ENCODE measurements at places on chromosomes 1 and 21.

- no peak for DNase-seq
These were observed 291.5 kb downstream of the AKT3 start for GRCh38 chr1:243558576-243558975.

DNA sequence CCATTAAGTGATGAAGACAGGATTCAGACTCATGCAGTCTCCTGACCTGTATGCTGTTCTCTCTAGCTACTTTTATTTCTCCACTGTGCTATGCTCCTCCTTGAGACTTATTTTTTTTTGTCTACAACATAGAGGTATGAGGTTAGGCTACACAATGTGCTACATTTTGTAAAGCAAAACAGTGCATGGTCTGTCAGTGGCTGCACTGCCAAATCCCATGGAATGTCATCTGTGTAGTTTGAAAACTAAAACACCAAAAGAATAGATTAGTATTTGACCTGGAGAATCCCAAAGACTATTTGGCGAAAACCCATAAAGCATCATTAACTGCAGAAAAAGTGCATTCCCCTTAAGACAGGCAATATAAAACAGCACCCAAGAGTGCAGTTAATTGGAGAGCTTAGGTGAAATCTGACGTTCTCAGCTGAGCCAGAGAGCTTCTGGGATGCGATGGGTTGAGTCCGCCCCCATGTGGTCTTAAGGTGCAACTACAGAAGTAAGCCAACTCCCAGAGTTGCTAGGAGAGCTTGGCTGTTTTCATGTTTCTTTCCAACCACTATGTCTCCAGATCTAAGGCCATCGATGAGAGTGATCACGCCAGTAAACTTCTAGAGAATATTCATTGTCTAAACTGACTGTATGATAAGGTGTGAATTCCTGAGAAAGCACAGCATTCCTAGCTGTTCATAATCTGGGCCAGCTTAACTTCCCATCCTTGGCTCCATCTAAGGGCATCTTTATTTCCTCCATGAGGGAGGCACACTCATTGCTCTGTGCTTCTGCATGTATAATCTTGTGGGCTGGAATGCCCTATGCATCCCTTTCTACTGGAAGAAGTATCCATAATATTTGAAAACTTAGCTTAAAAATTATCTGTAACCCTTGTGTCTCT, 20.7 kb upstream of the CYP2J2 start:
- peak; percentile 62 for DNase-seq

- no peak for DNase-seq
These were observed 44.7 kb downstream of the XCL2 start for GRCh38 chr1:168498956-168499687.

DNA sequence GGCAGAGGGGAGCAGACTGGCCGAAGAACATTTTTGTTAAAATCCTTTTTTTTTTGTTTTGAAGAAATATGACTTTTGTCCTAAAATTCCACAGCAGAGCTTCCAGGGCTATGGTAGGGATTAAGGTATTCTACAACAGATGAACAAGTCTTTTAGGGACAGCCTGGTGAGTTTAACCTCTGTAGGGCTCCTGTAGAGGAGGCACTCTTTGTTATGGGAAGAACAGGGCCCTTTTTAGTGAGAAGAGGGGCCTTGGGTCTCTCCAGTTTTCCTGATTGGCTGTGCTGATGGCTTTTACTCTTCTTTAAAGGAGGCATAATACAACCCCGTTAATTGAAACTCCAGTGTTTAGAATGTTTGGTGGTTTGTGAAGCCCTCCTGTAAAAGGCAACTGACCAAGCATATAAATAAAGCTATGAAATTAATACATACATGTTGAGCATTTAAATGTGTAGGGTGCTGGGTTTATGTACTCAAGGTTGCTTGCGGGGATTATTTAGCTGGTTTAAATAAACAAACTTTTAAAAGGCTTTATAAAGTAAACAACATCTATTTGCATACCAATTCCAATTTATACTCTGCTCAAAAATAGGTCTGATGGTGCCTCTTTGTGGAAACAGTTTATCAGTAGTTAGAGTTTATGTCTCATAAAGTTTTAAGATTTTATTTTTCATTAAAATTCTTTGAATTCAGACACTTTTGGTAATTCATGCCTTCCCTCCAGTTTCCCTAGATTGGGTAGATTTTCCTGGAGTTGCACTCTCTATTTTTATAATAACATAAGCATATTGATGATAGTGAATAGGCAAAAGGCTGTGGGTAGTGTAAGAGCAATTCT, 46.5 kb downstream of the PBX1 start:
- DNase-seq = no peak

- DNase-seq = no peak
These were observed 21.4 kb upstream of the SMAP2 start for GRCh38 chr1:40352126-40352525.

- DNase-seq = no peak
These were observed 208.1 kb downstream of the PATJ start for GRCh38 chr1:61950418-61950817.

DNA sequence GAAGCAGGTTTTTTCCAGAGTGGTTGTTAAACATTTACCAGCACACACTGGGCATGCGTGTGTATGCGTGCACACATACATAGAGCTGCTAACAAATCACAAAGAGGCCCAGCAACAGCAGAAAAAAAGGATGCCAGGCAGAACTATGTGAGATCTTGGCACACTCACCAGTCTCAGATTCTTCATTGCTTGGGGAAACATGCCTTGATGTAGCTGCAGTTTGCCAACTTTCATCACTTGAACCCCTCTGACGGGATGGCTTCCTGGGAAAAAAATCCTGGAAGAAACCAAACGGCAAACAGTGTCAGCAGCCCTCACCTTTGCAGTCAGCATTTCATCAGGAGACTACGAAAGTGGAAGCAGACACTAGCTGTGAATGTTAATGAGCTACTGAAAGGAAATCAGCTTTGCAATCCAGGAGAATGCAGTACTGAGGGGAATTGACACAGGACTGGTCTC, 609.1 kb downstream of the KIF26B start:
- no peak for DNase-seq

DNA sequence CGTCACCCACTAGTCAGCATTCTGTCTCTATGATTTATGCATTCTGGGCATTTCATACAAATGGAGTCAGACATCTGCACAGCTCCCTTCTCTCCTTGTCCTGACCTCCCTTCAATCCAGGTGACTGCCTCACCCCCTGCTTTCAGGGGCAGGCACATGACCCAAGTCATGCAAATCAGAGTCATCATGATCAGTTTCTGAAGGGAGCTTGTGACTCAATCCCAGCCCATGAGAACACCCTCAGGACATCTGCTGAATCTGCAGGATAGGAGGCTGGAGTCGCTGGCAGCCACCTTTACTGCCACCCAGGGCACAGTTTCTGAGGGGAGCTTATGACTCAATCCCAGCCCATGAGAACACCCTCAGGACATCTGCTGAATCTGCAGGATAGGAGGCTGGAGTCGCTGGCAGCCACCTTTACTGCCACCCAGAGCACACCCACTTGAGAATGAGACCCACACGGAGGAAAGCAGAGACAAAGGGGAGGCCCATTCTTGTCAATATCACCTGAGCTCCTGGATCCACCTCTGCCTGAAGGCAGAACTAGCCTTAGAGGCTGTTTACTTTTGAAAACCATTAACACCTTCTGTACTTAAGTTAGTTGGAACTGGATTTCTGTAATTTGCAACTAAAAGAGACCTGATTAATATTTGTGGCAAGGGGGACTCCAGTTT, 62.3 kb upstream of the SLC25A33 start:
- DNase-seq = no peak

DNA sequence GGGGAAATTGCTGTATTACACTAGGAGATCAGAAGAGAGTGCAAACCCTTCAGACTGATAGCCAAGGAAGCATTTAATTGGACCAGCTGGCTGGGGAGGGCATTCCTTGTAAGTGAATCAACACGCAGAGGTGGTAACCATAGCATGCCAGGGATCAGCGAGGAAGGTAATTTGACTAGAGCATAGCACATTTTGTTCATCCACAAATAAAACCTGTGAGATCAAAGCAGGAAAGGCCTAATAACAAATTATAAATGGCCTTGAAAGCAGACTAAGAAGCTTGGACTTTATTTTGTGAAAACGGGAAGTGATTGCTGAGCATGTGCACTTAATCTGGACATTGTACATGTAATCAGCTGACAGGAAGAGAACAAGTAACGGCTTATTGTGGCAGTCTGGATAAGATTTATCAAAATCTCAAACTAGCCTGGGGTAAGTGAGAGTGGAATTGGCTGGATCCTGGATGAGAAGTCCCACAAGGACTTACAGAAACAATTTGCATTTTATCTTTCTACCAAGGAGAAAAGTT, 11.7 kb upstream of the CD55 start:
- no peak for DNase-seq

GRCh38 chr1:62621907-62622306, 24.6 kb downstream of the ANGPTL3 start:
- DNase-seq = no peak

- DNase-seq = no peak
These were observed 187.9 kb downstream of the PTPRU start for GRCh38 chr1:29424266-29424665.

DNA sequence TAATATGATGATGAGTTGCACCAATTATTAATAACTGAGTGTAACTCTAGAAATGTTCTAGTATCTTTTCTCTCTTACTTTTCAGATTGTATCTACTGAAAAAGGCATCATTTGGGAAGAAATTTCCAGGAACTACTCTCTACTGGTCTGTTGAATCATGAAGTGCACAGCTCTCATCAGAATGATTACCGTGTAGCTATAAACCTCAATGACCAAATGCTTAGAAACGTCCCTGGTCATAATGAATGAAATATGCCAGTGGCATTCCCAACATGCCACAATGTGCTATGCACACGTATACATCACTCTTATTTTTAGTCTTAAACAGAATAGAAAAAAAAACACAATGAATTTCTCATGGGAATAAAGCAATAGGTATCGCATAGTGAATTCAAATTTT, 534.3 kb upstream of the OLFM3 start:
- DNase-seq = no peak

GRCh38 chr1:204503913-204504519, 9.4 kb upstream of the PIK3C2B start:
- DNase-seq = no peak

GRCh38 chr1:212301580-212301979, 16.4 kb downstream of the PPP2R5A start:
- no peak for DNase-seq

GRCh38 chr1:197928849-197929336, 11.7 kb downstream of the LHX9 start:
- DNase-seq = peak; percentile 39

DNA sequence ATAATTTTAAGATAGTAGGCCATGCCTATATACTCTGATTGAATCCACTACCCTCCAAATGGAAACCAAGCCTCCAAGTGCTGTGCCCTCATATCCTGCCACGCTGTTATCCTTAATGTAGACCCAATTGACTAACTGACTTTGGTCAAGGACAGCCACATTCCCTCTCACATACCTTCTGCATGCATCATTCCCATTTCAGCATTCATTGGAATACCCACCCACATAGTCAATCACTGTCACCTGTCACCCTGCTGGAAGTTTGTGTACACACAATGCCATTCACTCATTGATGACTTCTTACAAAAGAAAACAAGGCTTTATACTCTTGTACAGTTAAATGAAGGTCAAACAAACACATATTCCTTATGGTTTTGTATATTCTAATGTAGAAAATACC, 221.1 kb upstream of the PBX1 start:
- DNase-seq = no peak

DNA sequence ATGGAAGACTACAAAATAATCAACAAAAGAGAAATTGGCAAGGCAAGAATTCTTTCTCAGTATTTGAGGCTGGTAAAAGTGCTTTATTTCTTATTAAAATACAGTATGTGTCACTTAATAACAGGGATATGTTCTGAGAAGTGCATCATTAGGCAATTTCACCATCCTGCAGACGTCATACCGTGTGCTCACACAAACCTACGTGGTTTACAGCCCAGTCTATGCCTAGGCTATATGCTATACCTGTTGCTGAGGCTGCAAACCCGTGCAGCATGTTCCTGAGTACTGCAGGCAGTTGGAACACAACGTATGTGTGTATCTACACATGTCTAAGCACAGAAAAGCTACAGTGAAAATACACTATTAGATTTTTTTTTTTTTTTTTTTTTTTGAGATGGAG, 2.7 kb upstream of the CCDC27 start:
- no peak for DNase-seq

- DNase-seq = no peak
These were observed 145.3 kb downstream of the TNFSF18 start for GRCh38 chr1:172905452-172905851.

DNA sequence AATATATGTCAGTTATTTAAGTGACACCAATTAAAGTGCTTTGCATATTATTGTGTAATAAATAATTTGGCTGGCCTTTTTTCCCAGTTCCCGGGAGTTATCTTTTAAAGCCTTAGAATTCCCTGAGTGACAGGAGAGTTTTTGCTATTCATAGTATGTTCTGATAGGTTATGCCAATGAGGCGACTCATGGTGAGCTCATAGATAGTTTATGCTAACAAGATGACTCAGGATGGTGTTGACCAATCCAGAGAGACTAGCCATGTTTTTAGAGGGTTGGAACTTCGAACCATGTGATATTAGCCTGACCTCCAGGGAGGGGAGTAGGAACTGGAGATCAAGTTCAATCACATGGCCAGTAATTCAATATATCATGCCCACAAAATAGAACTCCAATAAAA, 310.8 kb downstream of the USP25 start:
- DNase-seq = no peak

DNA sequence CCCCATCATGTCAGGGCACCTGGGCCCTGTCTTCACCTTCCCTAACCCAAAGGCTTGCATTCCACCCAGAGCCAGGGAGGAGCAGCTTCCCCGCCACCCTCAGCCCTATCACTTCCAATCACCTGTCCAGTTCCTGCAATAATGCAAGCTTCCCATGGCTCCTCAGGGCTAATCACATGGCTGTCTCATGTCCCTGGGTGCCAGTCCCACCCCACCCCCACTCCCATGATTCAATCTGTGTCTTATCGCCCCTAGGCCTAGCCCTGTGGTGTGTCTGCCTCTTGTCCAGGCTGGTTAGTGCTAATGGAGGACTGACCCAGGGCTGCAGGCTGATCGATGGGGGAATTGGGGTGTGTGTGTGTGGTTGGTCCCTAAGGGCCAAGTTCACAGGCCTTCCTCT, 11.0 kb upstream of the PEAR1 start:
- DNase-seq = no peak

DNA sequence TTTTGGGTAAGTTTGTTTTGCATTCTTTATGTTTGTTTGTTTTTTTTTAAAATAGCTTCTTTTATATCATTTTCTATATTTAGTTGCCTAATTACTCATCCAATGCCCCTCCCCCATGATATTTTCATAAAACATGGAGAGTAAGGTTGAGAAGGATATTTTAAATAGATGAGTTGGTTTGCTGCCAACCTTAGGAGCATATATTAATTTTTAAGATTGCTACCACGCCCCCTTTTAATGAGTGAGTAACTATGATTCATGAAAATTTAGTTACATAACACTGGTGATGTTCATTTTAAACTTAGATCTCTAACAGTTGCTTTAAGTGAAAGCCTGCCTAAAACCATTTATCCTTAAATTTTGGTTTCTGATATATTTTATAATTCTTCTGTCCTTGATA, 18.7 kb downstream of the TMEM50A start:
- DNase-seq = no peak

Measured in activated T-cell treated with anti-CD3 and anti-CD28 coated beads, Interleukin-2, amount 50 U/mL, for 72 hours (primary cell).